Hypothalamus (tissue), 51 donors: ENCODE measurements at places on chromosomes 4 and X.

DNA sequence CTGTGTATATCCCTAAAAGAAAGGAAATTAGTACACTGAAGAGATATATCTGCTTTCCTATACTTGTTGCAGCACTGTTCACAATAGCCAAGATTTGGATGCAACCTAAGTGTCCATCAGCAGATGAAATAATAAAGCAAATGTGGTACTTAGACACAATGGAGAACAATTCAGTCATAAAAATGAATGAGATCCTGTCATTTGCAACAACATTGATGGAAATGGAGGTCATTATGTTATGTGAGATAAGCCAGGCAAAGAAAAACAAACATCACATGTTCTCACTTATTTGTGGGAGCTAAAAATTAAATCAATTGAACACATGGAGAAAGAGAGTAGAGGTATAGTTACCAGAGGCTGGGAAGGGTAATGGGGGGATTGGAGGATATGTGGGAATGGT is 611.9 kb downstream of the STPG2 start:
- no peak for DNase-seq

DNA sequence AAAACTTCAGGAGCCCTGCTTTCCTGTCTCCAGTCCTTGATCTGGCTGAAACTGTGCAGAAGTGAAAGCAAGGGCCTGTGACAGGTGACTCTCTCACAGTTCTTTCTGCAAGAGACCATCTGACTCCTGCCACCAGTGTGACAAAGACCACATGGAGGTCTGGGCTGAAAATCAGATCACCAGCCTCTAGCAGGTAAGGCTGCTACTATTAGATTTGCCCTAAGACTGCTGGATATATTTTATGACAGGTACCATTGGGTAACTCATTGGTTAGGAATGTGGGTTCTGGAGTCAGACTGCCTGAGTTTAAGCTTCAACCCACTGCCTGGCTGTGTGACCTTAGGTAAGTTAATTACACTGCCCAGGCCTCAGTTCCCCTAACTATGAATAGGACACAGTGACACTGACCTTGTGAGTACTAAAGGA is 163.3 kb upstream of the SLC7A11 start:
- no peak for DNase-seq

GRCh38 chr4:87985097-87985886 is 9.8 kb downstream of the SPP1 start:
- peak; percentile 32 for DNase-seq

- no peak for DNase-seq
Observed at GRCh38 chrX:55342533-55343501, 78.1 kb upstream of the PAGE3 start.

DNA sequence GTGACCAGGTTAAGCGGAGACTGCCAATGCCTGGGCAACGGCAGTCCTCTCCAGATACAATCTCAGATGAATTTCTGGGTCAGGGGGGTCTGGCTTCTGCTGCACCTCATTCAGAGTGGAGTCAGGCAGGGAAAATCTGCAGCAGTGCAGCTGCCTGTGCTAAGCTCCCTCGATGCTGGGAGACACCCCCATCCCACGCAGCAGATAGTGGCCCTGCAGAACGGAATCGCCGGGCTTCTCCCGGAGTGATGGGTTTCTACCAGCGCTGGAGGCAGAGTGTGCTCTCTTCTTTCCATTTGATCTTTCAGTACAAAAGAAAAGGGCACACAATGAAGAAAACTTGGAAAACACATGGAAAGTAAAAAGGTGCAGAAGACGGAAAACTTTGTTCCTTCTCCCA is 5.2 kb downstream of the ABLIM2 start:
- no peak for DNase-seq

DNA sequence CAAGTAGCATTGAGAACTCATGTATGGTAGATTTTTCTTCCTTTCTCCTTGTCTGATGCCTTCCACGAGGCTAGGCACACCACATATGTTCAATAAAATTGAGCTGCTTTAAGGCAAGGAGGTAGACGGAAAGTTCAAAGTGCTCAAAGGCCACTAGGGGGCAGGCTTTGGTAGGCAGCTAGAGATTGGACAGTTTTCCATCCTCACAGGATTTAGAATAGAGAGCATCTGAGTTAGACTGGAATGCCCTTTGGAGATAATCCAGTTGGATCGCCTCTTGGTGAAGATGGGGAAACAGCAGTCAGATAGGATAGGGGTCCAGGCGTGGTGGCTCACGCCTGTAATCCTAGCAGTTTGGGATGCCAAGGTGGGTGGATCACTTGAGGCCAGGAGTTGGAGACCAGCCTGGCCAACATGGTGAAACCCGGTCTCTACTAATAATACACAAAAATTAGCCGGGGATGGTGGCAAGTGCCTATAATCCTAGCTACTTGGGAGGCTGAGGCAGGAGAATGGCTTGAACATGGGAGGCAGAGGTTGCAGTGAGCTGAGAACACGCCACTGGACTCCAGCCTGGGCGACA is 30.4 kb downstream of the ELF4 start:
- DNase-seq = no peak

DNA sequence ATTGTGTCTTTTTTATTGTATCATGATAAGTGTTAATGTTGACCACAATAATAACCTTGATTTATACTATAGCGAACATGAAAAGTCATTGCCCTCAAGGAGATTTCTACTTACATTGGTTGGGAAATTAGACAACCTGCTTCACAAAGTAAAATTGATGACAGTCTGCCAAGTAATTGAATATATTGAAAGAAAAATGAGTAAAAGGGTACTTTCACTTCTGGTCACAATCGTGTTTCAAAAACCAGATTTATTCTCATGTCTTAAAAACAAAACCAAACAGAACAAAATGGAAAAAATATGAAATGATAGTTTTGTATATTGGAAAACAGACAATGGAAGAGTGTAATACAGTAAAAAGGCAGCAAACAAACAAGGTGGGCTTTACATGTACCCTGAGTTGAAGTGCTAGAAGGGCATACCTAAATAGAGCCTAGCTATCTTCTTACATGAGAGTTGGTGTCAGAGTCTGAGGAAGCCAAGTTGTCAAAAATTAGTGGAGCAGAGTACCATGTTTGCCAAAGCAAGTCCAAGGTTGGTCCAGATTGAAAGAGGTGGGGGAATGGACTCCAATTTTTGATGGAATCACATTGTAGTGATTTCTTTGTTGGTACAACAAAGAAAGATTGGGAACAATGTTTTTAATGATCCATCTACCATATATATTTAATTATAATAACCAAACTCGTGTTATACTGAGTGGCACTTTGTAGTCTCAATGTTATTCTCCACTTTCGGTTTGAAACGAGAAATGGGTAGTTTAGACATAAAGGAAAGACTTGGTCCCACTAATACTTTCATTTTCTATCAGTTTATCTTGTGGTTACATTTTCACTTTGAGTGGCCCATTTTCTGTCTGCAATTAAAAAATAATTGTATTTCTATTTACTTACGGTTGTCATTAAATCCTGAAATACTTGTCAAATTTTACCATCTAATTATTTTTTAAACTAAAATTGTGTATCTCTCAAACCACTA is 775.6 kb downstream of the STIM2 start:
- no peak for DNase-seq

DNA sequence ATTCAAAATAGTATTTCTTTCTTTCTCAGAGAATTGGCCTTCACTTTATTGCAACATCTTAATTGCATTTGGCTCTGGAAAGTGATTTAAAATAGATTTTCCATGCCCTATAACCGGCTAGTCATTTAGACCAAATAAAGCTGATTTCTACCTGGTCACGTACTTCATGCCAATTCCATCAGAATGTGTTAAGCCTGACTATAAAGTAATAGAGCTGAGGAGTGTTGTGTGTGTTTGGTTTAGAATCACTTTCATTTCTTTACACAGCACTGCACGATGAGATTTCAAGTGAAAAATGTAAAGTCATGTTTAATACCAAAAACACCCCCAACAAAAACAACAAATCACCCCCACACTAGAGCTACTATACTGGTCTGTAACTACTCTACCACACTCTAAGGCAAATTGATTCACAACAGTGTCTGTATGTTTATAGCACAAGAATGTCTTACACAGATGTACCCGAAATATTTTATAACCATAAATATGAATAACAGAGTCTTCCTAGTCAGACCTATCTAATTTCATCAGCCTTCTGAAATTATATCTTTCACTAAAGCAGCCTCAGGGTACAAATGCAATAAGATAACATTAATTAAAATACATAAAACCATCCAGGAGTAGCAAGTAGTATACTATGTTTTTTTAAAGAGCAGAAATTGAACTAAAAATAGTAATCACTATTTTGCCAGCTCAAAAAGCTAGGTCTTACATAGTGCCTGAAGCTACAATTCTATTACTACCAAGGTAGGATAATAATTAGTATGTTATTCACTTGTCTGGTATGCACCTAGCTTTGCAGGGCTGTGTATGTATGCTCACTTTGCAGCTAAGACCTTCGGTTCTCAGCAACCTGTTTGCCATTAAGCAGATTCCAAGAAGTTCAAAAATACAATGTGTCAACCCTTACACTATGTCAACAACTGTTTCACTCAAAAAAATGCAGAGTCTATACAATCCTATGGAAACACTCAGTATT is 28.4 kb downstream of the APBB2 start:
- DNase-seq = no peak

DNA sequence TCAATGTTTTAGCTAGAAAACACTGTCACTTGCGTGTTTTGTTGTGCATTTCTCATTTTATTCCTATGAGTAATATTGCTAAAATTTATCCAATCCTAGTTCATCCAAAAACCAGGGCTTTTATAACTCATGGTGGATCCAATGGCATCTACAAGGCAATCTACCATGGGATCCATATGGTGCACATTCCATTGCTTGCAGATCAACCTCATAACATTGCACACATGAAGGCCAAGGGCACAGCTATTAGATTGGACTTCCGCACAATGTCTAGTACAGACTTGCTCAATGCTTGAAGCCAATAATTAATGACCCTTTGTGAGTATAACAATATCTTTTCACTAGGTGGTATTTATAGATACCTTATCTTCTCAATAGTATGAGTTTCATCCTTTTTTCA is 57.2 kb upstream of the UGT2B7 start:
- no peak for DNase-seq

DNA sequence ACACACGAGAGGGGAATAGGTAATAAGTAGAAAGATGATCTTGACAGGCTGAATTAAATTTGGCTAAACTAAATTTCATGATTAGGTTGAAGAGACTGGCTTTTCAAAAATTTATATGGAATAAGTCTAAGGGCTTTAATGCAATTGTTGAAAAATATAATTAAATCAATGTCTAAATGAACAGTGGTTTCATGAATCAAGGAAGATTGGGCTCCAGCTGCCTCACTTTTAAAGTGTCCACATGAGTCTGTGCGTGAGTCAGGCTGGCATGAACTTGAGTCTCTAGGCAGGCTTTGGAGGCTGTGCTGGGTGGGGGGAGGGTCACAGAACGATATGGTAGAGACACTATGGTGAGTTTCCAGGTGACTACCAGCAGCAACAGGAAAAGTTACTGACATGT is 111.9 kb downstream of the SORBS2 start:
- no peak for DNase-seq
